ENCODE measurements at places on chromosomes 2 and 18. TPM values are rescaled to one million over a fixed set of nuclear protein-coding genes. Genes with fewer than 3 reads are reported as not detected.

TSHZ1 gene
- total RNA-seq = 13.1 TPM

ILKAP gene
- 71.4 TPM for total RNA-seq

TRABD2A gene
- 64.9 TPM for total RNA-seq

FAM237A gene
- total RNA-seq = not detected

TPRKB gene
- total RNA-seq = 44.4 TPM

TMEM169 gene
- 2.7 TPM for total RNA-seq

ZNF521 gene
- not detected for total RNA-seq

SNORC gene
- 1.6 TPM for total RNA-seq

FTCDNL1 gene
- total RNA-seq = 1.2 TPM

Measured in T-helper 2 cell treated with Interferon-gamma antibody and Interleukin-4, amounts not matched to agents 100 ng/mL and 5 ng/mL, for 36 hours (primary cell).